Stimulated activated CD8-positive, alpha-beta memory T cell treated with anti-CD3 and anti-CD28 coated beads, Interleukin-15, amount 100 ng/mL, for 1 hour (primary cell): ENCODE measurements at places on chromosomes 6 and 20.

- no peak for DNase-seq
Observed at GRCh38 chr6:41429506-41430504, 94.4 kb downstream of the NCR2 start.

GRCh38 chr20:48760403-48760983 lies 67.3 kb downstream of the PREX1 start:
- DNase-seq, result peak; percentile 41

DNA sequence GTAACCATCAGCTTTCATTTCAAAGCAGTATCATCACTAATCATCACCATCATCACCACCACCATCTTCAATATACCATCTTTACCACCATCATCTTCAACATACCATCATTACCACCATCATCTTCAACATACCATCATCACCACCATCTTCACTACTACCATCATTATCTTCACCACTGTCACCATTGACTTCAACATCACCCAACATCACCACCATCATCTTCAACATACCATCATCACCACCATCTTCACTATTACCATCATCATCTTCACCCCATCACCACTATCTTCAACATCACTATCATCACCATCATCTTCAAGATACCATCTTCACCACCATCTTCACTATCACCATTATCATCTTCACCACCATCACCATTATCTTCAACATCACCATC lies 40.5 kb upstream of the FRMD1 start:
- DNase-seq, result no peak

GRCh38 chr20:57907131-57908000 lies 197.6 kb upstream of the PMEPA1 start:
- DNase-seq, result no peak

- no peak for DNase-seq
Observed at GRCh38 chr20:48877304-48877703, 44.2 kb upstream of the ARFGEF2 start.

GRCh38 chr6:105500693-105501092 lies 97.8 kb upstream of the PREP start:
- DNase-seq, result no peak

- DNase-seq, result no peak
Observed at GRCh38 chr20:33843854-33844253, 32.7 kb downstream of the CHMP4B start.

- no peak for DNase-seq
Observed at GRCh38 chr20:62955519-62956386, 3.2 kb downstream of the SLC17A9 start.

GRCh38 chr6:67757465-67758033 lies 877.5 kb upstream of the ADGRB3 start:
- DNase-seq, result no peak

DNA sequence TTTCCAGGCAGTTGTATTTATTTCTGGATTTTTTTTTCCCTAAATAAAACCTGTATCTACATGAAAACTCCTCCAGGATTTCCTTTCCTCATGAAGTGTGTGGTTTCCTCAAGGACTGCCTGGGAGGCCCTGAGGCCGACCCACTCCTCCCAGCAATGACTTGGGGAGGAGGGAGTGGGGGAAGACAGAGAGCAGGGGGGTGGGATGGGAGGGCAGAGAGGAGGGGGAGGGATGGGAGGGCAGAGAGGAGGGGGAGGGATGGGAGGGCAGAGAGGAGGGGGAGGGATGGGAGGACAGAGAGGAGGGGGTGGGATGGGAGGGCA lies 161.8 kb upstream of the AGPAT4 start:
- DNase-seq, result no peak

GRCh38 chr6:81373414-81373813 lies 379.1 kb downstream of the TENT5A start:
- DNase-seq, result no peak

DNA sequence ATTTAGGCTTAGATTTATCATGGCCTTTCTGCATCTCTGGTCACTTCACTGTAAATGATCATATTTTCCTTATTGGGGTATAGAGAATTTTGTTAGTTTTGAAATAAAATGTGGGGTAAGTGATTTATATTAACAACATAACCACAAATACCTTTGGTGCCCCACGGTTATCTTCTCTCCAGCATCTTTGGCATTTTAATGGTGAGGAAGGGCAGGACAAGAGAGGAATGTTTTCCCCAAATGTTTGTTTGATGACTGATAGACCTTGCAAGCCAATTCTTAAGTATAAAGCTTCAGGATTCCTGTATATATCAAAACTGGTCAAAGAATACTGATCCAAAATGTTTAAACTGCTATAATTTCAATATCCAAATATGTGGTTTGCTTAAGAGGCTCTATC lies 171.6 kb upstream of the SMLR1 start:
- no peak for DNase-seq

DNA sequence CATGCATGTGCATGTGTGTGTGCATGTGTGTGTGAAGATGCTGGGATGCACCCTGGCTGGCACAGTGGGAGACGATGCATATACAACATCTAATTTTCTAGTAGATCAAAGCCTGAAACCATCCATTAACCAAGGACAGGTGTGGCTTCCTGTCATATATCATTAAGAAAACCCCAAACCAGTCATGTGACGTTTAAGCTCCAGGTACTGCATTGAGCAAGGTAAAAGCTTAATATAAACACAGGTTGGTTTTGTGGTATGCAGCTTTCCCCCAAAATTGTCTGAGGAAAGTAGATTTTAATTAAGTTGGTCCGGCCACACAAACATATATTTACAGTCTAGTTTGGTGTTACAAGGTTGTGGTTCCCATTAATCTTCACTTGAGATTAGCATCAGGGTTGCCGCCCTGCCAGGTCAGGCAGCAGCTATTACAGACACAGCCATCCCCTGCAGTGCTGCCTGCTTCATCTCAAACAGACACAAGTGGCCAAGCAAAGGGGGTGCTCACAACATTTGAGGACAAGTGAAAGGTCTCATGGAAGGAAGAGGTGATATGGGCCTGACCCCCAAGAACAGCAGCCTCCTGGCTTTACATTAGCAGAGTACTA lies 48.6 kb upstream of the NAA20 start:
- no peak for DNase-seq

DNA sequence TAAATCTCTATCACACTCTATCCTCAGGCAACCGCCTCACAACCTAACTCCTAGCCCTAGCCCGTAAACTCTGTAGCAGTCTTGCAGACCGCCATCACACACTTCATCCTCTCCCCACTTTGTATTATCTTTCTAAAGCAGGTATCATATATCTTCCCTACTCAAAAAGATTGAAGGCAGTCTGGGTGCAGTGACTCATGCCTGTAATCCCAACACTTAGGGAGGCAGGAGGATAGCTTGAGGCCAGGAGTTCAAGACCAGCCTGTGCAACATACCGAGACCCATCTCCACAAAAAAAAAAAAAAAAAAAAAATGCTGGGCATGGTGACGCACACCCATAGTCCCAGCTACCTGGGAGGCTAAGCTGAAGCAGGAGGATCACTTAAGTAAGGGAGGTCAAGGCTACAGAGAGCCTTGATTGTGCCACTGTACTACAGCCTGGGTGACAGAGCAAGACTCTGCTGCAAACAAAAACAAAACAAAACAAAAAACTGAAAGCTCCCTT lies 22.9 kb downstream of the RANBP9 start:
- DNase-seq, result no peak

GRCh38 chr6:79808921-79809320 lies 138.4 kb downstream of the ELOVL4 start:
- no peak for DNase-seq

DNA sequence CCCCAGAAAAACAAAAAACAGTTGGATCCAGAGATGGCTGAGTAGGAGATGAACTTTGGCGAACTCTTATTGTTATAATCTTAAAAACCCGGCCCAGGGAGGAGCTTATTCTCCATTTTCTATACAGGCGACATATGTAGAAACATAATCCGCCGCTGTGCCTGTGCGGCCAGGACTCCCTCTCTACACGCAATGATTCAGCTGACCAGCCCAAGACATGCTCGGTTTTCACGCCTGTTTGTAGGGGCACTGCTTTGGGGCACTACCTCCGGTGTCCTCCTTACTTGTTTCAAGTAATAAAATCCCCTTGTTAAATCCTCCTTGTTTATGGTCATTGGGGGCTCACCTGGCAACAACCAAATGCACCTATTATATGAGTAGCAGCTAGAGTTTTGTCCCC lies 89.9 kb downstream of the SEL1L2 start:
- DNase-seq, result no peak

DNA sequence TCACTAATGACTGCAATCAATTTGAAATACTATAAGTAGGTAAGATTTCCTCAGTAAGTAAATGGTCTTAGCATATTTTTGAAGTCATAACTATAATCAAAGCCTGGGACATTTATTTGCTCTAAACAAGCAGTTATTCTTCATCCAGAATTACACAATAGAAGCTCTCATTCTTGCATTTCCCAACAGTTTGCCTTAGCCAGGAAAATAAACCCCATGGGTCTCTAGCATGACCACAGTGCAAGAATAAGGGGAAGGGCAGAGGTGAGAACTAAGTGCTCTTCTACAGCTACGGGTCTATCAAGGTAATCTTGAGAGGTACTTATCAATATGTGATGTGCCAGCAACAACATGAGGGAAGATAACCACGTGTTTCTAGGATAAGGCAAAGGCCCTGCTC lies 14.1 kb upstream of the HLA-C start:
- no peak for DNase-seq

- no peak for DNase-seq
Observed at GRCh38 chr20:25013478-25014380, 21.2 kb upstream of the APMAP start.

DNA sequence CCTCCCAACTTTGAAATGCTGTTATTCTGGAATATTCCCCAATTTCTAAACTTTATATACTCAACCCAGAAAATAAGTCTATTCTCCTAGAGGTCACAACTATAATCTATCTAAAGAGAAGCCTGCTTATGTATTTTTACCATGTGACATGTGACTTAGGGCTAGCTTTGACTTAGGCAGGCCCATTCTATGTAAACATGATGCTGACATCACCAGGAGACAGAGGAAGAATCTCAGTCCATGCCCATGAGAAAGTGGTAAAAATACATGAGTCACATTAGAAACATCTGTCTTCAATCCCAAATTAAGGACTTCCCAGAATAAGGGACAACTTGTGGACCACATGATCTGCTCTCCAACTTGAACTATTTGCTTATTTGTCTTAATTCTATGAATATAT lies 113.6 kb upstream of the ID4 start:
- DNase-seq, result no peak

DNA sequence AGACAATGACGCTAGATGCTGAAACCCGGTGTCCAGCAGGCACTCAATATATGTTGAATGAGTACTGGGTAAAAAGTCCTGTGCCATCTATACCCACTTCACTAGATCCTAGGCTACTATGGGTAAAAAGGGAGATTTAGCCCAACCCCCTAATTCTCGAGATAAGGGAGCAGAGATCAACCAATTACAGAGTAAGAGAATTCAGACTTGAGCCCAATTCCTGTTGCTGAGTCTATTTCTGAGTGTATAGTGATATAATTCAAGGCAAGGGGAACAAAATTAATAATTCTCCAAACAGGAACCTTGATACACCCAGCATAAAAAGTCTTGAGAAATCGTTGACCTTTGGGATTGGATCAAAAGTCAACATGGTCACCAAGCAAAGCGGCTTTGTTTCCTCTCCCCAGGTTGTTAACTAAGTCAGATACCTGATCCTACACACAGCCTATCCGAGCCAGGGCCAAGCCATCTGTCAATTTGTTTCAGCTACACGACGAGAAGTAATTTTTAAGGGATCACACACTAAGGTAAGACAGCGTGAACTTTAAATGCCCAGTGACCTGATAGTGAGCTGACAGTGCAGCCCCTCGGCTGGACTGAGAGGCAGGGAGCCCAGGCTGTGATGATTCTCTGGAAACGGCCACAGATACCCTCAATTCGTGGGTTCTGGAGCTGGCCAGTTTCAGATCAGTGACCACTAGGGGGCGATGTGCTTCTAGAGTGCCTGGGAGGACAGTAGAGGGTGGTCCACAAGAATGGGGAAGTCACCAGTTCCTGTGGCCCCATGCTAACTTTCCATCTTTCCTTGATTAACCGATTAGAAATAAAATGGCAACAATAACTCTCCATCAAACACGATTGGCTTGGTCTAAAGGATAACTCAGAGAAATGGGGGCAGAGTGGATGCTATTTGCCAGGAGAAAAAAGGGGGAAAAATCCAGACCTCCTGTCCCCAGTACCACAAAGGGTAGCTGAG lies 46.2 kb downstream of the SLC22A23 start:
- DNase-seq, result peak; percentile 49

GRCh38 chr6:126890055-126890454 lies 228.4 kb upstream of the RSPO3 start:
- DNase-seq, result no peak

GRCh38 chr20:25508083-25508770 lies 77.1 kb downstream of the NINL start:
- no peak for DNase-seq

DNA sequence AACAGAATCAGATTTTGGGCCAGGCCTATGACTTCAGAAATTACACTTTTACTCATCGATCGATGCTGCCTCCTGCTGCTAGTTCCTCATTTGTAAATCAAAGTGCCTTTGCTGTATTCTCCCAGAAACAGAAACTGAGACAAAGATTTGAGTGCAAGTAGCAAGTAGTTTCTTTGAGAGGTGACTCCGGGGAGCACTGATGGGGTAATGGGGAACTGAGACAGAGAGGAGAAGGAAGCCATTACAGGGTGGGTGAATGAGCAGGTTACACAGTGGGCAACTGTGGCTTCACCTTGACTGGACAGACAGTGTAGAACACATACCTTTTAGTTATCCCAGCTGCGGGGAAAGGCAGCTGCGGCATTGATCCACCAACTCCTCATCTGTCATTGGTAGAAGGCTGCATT lies 9.7 kb upstream of the CD40 start:
- no peak for DNase-seq

DNA sequence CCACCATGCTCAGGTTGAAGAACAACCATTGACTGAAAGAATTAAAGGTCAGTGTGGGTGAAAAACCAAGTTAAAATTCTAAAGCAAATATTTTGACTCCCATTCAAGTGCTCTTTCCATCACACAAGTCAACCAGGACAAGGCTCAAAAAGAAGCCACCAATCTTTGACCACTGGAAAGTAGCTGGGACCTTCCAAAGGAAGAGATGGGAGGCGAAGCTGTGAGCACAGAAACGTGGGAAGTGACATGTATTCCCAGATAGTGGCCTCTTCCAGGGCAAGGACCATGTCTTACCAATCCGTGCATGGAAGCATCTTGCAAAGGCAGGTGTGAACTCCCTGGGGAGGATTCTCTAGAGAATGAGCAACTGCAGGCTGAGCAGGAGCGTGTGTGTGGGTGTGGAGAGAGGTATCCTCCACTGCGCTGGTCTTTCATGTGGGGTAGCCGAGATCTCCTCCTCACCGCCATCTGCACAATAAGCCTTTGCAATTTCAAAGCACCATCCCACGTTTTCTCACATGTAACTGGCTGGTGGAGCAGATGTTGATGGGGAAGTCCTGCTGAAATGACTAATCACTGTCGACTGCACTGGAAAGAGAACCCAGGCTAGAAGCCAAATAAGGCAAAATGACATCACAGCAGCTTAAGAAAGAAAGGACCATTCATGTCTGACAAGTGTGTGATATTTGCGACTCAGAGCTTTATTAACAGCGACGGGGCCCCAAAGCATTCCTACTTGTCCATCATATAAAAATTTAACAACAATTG lies 189.4 kb upstream of the RREB1 start:
- DNase-seq, result no peak

- DNase-seq, result no peak
Observed at GRCh38 chr6:88823998-88824397, 139.4 kb downstream of the RNGTT start.

GRCh38 chr20:7207186-7207798 lies 439.8 kb downstream of the BMP2 start:
- no peak for DNase-seq
